Epithelial cell of alveolus of lung (primary cell): ENCODE measurements at places on chromosomes 3 and 15. TPM values are rescaled to one million over a fixed set of nuclear protein-coding genes. Genes with fewer than 3 reads are reported as not detected.

The SYNM gene
- total RNA-seq: 0.65 and 1.6 TPM in 2 replicates

The ARPIN gene
- 11.6 and 14.1 TPM in 2 replicates for total RNA-seq

The MESP1 gene
- 0.56 TPM in 1 of 2 replicates, not detected in the other for total RNA-seq

The PLA2G4D gene
- not detected in 2 replicates for total RNA-seq

The EPHA6 gene
- total RNA-seq: not detected in 2 replicates

The GRK7 gene
- total RNA-seq: under 0.01 TPM in 1 of 2 replicates, not detected in the other

The LDHAL6B gene
- total RNA-seq: not detected in 2 replicates
